ENCODE measurements at places on chromosomes 7 and 10.

DNA sequence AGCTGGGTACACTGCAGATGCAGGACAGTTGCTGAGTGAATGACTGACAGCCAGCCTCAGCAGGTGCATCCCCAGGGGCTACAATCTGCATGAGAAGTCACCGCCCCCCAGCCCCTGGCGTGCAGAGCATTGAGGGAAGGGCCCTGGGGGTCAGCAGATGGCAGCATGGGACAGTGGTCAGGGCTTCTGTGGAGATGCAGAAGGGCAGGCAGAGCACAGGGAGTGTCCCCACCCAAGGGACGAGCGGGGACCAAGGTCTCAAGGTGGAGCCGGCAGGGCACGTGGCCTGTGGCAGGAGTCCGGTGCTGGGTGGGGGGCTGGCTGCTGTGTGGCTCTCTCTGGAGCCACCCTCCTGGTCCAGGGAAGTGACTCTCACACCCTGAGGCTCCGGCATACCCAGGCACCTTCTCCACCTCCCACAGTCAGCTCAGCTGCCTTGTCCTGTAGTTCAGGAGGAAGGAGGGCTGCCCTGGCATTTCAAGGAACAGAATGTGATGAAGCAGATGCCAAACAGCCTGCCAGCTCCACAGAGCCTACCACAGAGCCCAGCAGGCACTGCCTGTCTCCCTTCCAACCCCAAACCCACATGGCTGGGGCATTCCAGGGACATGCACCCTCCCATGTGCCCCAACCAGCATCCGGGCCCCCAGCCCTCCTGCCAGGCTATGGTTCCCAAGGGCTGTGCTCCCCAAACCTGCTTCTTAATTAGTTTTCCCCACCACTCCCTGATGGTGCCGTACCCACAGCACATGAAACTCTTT lies 114.5 kb downstream of the TMEM130 start:
- no peak for DNase-seq

DNA sequence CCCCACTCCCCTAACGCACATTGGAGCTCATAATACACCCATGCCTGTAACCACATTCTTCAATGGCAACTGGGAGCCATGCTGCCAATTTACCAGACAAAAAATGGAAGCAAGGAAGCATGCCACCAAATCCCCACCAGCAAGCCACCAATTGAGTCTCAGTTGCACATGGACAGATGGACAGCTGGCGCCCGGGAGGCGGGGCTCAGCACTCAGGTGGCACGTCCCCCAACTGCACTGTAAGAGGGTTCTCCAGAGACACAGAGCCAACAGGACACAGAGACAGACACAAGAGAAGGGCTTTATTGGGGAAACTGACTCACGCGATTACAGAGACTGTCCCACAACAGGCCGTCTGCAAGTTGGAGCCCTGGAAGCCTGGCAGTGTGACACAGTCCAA lies 2.5 kb downstream of the MAD1L1 start:
- DNase-seq: no peak

DNA sequence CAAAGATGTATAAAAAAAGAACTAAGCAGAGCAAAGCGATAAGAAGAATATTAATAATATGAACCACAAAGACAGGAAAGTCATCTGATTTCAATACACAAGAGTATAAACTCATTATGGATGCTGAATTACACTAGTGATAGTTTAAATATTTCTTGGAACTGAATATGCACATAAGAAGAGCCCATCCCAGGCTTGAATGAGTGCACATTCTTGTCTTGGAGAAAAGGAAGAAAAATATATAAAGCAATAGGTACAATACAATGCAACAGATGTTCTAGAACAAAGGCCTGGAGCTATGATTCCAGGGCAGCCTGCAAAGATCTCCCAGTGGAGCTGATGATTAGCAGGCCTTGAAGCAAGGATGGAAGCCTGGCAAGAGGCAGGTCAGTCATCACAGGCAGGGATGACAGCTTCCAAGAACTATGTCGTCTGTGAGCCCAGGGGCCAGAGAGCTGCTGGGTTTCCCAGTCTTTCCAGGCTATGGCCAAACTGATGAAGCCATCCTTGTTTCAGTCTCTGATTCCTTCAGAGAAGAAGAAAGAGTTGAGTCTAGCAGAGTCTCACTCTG lies 277.6 kb downstream of the KCNMA1 start:
- no peak for DNase-seq

DNA sequence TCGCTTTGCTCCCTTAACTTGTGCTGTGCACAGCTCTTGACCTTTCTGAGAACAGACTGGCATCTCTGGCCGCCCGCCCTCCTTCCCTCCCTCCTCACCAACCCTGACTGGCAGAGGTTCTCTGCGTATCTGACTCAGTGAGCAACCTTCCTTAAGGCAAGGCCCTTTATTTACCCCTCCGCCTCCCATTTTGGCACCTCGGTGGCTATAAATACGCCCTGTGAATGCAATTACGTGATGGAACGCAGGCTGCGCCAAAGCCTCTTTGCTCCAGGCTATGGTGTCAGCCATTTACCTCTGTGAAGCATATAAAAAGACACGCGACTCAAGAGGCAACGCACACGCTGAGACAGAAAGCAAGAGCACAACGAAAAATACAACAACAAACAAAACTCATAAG lies 764.3 kb downstream of the SUGCT start:
- no peak for DNase-seq

DNA sequence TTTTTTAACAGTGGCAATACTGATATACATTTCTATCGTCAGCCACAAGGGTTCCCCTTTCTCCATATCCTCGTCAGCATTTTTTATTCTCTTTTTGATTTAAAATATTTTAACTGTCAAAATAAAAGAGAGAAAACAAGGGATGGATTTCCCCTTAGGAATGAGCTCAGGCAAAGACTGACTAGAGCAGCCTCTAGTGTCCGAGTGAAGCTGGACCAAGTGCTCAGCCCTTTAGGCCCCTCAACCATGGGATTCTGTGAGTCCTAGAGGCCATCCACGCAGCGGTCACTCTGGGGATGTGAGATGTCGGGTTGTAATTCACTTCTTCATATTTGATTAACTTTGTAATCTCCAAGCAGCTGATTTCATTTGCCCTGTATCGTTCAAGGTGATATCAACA lies 137.4 kb upstream of the RNF32 start:
- DNase-seq: no peak

DNA sequence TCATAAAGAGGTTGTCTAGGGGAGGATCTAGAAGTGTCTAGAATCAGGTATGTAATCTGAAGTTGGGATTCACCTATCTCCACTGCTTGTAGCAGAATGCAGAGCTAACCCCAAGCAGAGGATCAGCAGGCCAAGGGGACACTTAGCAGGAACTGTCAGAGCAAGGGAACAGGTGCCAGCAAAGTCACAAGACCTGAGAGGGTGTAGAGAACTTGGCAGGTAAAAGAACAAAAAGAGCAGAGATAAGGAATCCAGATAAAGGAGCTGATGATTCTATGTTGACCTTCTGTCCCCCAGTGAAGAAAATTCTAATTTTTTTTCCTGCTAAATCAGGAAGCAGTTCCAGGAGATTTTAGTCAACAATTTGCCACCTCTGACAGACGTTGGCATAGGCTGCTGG lies 91.4 kb upstream of the CCDC71L start:
- DNase-seq: no peak

- peak; percentile 7 for DNase-seq
These were observed 14.1 kb upstream of the AKR1B10 start for GRCh38 chr7:134513169-134513752.

DNA sequence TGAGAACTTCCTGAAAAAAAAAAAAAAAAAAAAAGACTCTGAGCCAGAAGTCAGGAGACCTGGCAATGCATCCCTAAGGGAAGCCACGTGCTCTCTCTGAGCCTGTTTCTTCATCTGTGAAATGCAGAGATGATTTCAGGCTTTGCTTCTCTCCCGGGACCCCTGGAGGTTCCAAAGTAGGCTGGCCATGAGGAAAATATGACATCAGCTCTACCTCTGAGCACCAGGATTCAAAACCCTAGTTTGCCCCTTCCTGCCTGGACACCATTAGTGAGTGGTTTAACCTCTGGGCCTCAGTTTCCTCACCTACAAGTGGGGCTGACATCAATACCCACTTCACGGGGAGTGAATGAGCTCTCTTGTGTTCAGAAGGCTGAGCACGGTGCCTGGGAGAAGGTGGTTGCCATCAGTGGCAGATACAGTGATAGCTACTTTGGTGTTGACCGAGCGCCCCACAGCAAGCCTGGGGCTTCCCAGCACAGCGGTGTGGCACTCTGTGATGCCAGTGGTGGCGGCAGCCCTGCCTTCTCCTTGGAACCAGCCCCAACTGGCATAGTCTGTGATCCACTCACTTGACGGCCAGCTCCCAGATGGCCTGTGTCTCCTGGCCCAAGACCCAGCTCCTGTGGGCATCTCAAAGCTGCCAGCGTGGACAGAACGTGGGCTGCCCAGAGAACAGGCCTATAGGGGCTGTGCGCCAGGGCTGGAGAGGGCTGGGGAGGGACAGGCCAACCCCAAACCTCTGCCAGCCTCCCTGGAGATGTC lies 153.1 kb upstream of the UNC5B start:
- no peak for DNase-seq
